ENCODE measurements at places on chromosomes 1 and 21.

- DNase-seq: no peak
Observed at GRCh38 chr1:223755992-223756775, 43.8 kb downstream of the CAPN2 start.

GRCh38 chr1:173152598-173152997, 54.5 kb downstream of the TNFSF4 start:
- no peak for DNase-seq

DNA sequence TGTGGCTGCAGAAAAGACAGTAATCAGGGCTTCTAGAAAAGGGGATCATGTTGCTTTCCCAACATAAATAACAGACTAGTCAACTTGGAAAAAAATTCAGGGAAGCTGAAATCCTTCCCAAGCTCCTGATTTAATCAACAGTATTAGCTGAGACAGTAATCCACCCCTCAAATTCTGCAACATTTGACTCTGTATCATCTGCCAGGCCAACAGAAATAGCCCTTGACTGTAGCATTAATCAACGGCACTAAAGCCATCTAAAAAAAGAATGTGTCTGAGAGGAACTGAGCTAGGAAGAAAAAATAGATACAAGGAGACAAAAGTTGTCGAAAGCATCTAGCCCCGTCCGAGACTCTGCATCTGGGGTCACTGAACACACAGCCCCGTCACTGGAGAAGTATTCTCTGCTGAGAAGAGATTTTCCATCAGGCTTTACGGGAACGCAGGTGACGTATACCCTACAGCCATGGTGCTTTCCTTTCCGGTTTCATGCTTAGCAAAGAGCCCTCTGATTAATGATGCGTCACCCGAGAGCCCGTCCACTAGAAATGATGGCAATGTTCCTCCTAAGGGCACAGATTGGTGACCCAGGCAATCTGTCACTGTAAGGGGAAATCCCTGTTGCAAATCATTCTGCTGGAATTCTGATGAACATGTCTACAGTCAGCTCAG, 42.1 kb upstream of the TP53BP2 start:
- DNase-seq: no peak

- DNase-seq: peak; percentile 56
Observed at GRCh38 chr1:107140703-107141490, at the start of gene NTNG1. NTNG1 (plus strand) TSS chr1:107141039.

DNA sequence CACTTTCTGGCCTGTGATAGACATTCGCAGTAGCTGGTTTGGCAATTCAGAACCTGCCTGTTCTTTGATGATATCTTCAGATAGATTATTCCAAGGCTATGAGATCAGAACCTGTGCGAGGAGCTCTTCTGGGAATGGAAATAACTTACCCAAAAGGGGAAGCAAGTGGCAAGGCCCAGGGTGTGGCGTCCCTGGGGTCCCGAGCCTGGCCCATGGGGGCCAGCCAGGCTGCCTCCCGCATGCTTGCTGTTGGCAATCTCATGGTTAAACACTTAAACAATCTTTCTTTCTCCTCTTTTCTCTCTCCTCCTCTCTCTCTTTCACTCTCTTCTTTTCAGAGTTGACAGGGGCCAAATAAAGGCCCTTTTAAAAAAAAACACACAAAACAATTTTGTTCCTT, 108.1 kb downstream of the RNF220 start:
- DNase-seq: no peak

DNA sequence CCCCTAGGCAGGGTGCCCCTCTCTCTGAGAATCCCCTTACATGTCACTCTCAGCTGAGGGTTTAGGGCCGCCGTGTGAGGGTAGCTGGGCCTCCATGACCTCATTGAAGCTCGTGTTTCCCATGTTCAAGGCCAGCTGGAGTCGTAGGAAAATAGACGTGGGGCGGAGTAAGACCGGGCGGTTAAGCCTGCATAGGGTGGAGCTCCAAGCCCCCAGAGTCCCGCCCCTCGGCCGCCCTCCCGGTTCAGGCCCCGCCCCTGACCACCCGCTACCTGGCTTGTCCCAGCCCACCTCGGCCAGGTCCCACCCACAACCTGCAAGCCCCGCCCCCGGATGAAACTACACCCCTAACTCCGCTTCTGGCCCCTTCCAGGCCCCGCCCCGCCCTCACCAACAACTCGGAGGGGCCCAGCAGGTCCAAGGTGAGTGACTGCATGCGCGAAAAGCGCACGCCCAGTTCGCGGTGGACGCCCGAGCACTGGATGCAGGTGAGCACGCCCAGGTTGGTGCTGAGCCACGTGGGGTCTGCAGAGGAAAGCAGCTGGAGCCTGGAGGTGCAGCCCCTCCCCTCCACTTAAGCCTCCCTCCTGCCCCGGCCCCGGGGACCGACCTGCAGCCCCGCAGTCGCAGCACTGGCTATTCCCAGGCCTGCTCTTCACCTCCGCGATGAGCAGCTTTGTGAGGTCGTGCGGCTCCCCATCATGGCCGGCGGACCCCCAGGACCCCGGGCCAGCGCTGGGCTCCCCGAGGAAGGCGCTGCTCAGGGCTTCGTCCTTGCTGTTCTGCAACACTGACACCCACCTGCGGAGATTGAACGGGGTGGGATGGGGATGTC, 12.2 kb upstream of the TCEA3 start:
- DNase-seq: no peak

GRCh38 chr1:54768093-54768492, 3.8 kb upstream of the PARS2 start:
- DNase-seq: no peak

DNA sequence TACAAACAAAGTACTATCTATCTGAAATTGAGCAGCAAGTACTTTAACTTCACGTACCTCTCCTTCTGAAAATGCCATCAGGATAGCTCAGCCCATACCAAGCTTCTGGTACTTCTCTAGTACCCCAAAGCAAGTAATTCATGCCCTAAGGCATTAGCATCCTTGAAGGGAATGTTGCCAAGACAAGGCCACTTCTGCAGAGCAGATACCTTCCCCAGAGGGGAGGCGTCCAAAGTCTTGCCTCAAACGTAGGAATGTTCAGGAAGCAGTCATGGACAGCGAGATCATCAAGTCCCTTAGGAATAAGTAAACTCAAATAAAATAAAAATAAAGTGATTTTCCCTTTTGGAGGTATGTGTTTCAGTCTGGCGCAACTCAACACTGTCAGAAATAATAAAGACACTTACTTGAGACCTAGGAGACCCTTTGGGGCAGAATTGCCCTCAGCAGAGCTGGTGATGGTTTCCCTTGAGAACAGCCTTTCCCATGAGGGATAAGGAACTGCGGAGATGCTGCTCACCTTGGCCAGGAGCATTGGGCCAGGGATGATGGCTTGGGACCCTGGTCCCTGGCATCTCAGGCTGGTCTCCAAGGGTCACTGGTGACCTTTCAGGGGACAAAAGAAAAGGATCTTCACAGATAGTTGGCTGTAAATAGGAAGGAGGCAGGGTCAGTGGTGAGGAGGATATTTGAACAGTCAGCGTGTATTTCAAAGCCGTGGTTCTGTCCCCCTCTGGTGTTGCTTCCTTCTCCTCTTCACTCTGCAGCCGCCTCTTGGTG, 522.9 kb downstream of the KIF26B start:
- DNase-seq: no peak

- DNase-seq: no peak
Observed at GRCh38 chr1:46522184-46522968, 29.1 kb downstream of the KNCN start.

DNA sequence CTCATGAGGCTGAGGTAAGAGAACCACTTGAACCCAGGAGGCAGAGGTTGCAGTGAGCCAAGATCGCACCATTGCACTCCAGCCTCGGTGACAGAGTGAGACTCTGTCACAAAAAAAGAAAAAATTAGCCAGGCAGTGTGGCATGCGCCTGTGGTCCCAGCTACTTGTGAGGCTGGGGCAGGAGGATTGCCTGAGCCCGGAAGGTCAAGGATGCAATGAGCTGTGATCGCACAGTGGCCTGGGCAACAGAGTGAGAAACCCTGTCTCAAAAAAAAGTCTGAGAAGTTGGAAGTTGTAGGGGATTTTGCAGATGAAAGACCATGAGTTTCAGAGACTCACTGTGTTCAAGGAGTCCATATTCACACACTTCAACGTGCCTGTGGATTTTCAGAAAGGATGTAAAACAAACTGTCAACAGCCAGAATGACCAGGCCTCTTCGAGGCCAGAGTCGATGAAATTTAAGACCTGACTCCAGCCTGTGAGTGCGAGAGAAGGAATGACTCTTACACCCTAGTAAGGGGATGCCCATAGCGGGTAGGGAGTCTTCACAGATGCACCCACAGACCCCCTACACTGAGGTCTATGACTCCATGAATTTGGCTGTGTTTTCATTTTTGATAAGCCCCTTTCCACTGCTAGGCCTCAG, 2.2 kb downstream of the S100A13 start:
- DNase-seq: no peak

GRCh38 chr21:37461479-37461878, 94.9 kb downstream of the DYRK1A start:
- DNase-seq: peak; percentile 12

DNA sequence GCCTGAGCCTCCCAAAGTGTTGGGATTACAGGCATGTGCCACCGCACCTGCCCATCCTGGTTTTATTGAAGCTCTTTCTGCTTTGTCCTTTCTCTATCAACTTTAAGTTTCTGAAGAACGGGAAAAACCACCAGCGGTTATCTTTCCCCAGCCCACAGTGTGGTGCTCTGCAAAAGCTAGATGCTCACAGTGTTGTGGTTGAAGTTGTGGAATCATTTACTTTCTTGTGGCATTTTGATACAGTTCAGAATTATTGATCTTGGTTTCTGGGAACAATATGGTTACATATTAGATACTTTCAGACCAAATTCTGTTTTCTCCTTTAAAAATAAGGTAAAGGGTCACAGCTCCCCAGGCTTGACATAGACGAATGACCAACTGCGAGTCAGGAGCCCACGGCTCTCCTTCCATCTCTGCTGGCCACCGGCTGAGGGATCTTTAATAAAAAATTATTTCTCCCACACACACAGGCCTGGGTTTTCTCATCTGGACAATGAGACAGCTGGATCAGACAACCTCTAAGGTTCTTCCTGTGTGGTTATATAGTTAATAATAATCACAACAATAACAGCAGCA, 385.3 kb downstream of the SETD4 start:
- no peak for DNase-seq

GRCh38 chr1:185305419-185305818, 11.6 kb downstream of the IVNS1ABP start:
- DNase-seq: no peak

DNA sequence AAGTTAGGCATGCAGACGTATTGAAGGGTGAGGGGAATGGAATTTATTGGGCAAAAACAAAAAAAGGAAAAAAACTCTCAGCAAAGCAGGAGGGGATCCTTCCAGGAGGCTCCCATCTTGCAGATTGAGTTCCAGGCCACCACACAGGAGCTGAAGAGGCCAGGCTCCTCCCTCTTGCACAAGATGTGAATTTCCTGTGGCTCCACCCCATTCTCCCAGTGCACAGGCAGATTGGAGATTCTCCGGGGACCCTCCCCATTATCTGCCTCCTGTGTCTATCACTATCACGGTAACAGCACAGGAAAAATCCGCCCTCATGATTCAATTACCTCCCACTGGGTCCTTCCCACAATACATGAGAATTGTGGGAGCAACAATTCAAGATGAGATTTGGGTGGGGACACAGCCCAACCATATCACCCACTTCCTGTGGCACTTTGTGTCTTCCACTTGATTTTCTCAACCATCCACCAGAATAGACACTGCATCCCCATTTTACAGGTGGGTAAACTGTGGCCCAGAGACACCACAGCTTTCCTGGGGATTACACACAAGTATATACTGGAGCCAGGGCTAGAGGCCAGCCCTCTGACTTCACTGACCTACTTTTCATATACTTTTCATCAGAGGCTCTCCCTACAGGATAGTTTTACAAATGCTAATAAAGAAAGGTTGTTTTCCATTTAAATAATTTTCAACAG, 18.9 kb upstream of the COL6A1 start:
- no peak for DNase-seq

GRCh38 chr1:69639159-69639558, 71.4 kb downstream of the LRRC7 start:
- no peak for DNase-seq

GRCh38 chr1:223710179-223711133, 1.9 kb upstream of the CAPN2 start:
- no peak for DNase-seq

- DNase-seq: no peak
Observed at GRCh38 chr1:9843576-9843945, 19.8 kb upstream of the CLSTN1 start.

DNA sequence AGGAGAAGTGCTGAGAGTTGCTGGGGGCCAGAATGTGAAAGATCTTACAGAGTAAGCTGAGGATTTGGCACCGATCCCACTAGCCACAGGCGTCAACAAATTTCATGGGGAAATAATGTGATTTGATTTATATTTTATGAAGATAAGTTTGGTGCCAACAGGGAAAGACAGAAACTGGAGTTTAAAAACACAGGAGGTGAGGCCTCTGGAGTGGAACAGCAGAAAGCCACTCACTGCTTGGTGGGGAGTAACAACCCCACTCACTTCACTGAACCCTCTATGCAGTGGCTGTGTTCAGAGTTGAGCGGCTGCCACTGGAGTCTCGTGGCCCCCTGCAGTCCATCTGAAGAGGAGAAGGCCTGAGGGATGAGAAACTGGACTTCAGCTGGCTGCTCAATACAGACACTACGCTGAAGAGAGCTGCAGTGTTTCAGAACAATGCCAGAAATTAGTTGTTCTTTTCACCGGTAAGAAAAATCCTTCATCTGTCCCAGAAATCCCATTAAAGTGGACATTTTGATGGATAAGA, 48.0 kb upstream of the RXRG start:
- no peak for DNase-seq

GRCh38 chr1:200435200-200435780, 25.5 kb upstream of the ZNF281 start:
- DNase-seq: no peak

GRCh38 chr21:38258521-38259485, 2.0 kb downstream of the KCNJ15 start:
- no peak for DNase-seq

- DNase-seq: no peak
Observed at GRCh38 chr1:29299446-29299845, 63.1 kb downstream of the PTPRU start.
